ENCODE measurements at places on chromosomes 7 and 10.

- no peak for DNase-seq
Measured at GRCh38 chr7:111414374-111414773, 147.9 kb downstream of the IMMP2L start.

- no peak for DNase-seq
Measured at GRCh38 chr7:111388912-111389311, 173.4 kb downstream of the IMMP2L start.

DNA sequence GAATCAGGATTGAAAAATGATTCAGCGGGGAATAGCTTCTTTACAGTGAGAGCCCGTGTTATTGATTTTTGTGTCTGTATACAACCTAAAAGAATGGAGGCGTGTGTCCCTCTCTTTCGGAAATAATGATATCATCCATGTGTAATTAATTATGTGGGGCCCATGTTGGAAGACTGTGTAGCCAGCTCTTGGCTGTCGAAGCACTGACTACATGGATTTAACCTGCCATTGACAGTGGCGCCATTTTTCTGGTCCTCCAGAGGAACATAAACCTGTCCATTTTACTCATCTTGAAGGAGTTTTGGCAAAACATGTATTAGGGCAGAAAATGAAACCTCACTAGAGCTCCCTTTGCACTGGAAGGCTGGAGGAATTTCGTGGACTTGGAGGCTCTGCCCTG lies 119.6 kb downstream of the ITIH5 start:
- no peak for DNase-seq

DNA sequence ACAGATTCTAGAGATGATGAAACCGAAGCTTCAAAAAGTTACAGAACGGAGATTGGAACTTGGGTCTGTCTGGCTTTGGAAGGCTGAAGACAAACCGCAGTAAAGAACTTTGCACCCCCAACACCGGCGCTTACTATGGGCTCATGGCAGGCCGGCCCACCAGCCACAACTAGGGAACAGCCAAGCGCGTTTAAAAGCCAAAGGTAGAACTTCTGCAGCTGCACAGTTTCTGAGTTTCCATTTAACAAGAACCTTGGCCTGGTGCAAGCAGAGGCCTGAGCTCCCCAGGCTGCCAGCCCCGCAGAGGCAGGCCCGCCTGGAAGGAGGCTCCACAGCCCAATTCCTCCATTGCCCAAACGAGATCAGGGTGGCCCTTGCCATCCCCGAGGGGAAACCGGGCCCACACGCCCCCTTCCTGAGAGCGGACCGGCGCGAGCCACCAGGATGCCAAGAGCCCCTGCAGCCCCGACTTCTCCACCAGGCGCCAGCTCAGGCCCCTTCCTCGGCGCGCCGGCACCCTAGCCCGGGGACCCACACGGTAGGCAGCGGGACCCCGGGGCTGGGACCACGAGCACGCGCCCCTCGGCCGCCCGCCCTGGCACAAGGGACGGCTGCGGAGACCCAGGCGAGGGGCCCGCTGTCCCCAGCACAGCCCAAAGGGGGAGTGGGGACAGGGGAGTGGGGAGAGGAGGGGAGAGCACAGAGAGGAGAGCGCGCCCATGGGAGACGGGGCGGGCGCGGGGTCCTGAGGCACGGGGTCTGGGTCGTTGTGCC lies 566 bp downstream of the MAD1L1 start:
- no peak for DNase-seq

GRCh38 chr10:18350340-18350739 lies 210.1 kb downstream of the CACNB2 start:
- no peak for DNase-seq

DNA sequence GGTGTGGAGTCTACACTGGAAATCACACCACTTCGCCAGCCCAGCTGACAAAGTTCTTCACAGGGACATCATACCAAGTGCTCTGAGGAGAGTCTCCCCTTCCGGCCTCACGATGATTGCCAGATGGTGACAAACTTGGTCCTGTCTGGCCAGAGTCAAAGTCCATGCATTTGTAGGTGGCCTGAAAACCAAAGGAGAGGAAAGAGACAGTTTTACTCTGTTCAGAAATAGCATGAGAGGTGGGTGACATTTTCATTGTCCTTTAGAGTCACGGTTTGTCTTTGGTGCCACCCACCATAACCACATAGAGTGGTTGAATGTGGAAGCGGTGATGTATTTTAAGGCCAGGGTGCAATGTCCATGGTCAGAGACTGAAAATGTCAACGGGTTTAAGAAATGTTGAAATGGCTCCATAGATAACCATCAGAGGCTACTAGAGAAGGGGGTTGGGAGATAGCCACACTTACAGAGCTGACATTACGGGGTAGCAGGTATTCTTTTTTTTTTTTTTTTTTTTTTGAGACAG lies 33.0 kb downstream of the BTBD16 start:
- no peak for DNase-seq
